ENCODE measurements at places on chromosomes 5 and 9. TPM values are rescaled to one million over a fixed set of nuclear protein-coding genes. Genes with fewer than 3 reads are reported as not detected.

Gene PIGO
- polyA plus RNA-seq: 12.3 TPM

Gene RNF20
- 36.2 TPM for polyA plus RNA-seq

Gene ADCY2
- polyA plus RNA-seq: 40.8 TPM

Gene ANXA1
- polyA plus RNA-seq: 135 TPM

Gene MOB3B
- polyA plus RNA-seq: 2.7 TPM

Gene CYSRT1
- 1.0 TPM for polyA plus RNA-seq

GRCh38 chr5:172801179-172801671 lies 30.2 kb upstream of the DUSP1 start:
- DNase-seq: no peak

DNA sequence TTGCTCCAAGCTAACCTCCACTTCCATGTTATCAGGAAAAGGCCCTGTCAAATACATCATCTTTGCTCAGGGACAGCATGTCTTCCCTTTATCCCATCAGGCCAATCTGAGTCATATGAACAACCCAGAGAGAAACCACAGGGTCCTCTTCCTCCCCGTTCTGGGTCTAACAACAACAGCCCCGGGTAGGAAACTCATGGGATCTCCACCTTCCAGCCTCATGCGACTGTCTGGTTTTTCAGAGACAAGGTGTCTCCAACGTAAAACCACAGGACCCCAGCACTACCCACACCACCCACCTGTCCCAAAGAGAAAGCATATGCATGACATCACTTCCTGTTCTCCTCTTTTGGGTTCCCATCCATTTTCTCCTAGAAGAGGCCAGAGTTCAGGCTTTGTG lies 217.9 kb downstream of the ENC1 start:
- no peak for DNase-seq

GRCh38 chr5:59724482-59725391 lies 168.8 kb downstream of the PDE4D start:
- no peak for DNase-seq

DNA sequence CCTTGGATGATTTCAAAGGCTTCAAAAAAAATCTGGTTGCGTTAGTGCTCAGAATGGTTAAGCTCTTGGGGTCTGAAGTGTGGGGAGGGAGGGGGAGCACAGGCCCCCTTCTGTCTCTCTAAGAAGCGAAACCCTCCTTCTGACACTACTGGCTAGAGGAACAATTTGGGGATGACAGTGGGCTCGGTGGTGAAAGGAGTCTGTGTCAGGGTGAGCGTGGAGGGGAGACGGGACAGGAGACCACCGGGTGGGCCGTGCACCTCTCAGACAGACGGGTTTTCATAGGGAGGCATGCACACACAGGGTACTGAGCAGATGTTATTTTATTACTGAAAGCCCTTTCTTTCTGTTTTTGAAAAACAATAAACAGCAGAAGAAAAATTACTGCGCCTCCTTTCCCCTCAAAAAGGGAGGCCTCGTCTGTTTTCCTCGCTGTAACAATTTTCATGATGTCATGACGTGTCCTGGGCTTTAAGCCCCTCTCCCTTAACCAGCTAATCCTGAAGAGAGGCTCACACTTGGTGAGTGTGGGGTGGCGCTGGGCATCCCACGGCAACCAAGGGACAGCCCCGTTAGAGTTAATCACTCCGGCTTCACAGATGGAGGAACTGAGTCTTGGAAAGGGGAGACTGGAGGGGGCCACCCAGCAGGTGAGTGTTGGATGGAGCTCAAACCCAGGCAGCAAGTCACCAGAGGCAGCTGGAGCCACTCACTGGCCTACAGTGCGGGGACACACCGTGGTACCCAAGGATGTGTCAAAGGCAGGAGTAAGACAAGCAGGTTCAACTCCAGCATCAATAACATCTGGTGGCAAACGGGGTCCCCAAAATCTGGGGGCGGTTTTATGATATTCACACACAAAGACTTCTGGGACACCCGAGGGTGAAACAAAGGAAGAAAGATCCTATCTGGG lies 53.4 kb downstream of the PTCH1 start:
- DNase-seq: no peak

DNA sequence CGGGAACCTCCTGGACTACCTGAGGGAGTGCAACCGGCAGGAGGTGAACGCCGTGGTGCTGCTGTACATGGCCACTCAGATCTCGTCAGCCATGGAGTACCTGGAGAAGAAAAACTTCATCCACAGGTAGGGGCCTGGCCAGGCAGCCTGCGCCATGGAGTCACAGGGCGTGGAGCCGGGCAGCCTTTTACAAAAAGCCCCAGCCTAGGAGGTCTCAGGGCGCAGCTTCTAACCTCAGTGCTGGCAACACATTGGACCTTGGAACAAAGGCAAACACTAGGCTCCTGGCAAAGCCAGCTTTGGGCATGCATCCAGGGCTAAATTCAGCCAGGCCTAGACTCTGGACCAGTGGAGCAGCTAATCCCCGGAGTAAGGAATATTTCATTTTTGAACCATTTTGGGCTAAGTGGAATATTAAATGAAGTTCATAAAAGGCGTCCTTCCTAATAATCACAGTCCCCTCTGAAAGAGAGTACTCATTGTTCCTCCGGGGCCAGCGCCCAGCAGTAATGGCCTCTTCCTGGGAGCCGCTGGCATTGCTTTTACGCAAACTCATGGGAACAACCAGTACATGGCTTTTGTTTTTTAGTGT lies 23.6 kb downstream of the QRFP start:
- no peak for DNase-seq

- DNase-seq: no peak
Observed at GRCh38 chr5:69050214-69050613, 43.6 kb upstream of the SLC30A5 start.

- DNase-seq: no peak
Observed at GRCh38 chr5:143200781-143201398, 202.6 kb downstream of the NR3C1 start.

- DNase-seq: no peak
Observed at GRCh38 chr9:114264806-114265550, 57.9 kb upstream of the ORM1 start.

DNA sequence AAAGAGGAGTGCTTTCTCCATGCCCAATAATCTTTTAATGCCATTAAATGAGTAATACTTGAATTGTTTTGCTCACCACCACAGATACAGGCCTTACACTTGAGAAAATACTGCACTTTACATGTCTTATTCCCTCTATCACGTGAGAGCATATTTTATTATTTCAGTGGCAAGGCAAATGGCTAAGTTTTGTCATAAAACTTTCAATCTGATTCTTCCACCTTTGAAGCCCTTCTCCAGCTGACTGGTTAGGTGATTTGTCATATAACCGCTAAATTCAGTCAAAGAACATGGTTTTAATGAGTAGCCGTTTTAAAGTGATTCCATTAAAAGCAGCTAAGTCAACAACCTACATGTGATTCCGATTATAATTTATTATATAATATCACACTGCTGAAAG lies 43.8 kb downstream of the FAT2 start:
- no peak for DNase-seq
